Suprapubic skin (tissue), 4 donors: ENCODE measurements at places on chromosomes 13 and 19.

DNA sequence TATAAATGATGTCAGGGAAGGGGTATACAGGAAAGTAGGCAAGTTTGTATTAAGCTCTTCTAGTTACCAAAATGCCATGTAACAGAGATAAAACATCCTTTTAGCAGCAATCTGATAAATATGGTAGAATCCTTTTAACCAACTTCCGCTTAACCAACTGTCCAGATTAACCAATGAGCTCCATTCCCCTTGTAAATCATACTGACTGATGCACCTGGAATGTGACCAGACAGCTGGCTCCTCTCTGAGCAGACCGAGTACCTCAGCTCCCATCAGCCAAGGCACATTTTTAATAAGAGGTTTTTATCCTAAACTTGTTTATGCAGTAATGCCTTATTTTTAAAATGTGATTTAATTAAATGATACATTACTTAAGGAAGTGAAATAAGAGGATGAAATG, 66.4 kb downstream of the KLF12 start:
- no peak for DNase-seq

GRCh38 chr13:45419945-45420344, 1.8 kb upstream of the SLC25A30 start:
- no peak for DNase-seq

GRCh38 chr13:96238241-96238640, 148.3 kb downstream of the HS6ST3 start:
- no peak for DNase-seq

GRCh38 chr13:49357694-49358093, 86.2 kb downstream of the CAB39L start:
- DNase-seq, result no peak

DNA sequence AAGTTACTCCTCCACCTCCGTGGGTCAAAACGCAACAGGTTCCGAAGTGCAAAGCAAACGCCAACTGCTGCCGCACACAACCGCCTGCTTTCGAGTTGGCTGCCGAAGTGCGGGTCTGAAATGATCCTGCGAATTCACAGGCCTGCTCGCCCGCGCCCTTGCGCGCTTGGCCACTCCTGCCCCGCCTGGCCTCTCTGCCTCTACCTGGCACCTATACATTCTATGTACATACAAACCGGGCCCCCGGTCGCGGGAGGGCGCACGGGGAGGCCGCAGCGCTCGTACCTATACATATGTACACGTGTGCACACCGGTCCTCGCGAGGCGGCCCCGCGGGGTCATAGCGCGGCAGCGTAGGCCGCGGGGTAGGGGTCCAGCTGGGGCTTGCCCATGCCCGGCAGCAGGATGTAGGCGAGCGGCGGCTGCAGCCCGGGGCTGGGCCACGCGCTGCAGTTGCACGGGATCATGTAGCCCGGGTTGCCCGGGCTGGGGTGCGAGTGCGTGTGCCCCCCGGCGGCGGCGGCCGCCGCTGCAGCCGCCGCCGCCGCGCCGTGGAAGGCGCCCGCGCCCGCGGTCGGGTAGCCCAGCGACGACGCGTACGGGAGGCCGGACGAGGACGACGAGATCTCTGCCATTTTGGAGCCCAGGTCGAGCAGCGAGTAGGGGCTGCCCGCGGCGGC, 1.3 kb downstream of the SOX21 start:
- DNase-seq, result peak; percentile 60
